ENCODE measurements at places on chromosomes 13 and 19.
A peak's percentile ranks its signal among the peaks of the same experiment; 100 is the strongest.

DNA sequence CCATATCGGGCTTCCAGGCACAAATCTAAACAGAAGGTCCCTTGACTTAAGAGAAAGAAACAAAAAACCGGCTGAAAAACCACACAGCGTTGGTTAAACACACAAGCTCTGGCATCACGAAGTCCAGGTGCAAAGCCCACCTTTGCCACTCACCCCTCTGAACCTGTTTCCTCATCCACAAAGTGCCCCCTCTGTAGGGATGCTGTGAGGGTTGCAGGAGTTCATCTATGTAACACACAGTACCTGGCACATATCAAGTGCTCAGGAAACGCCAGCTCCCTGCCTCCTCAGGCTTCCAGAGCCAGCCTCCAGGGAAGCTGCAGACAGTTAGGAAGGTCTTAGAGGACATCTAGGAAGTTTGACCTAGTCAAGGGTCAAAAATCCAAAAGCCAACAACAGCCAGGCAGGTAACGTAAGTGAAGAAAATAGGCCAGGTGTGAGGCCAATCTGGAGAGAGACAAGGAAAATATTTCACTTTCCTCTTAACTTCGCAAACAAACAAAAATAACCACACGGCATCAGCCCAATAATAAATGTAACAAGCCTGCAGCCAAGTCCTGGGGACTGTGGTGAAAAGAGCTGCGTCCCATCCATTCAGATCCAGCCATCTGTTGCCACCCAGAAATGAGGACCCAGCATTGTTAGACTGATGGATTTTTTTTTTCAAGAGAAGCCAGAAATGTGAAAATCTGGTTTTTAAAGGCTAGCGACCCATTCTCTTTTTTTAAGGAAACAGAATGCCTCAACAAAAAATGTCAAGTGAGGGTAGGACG, 10.0 kb downstream of the KDELR1 start:
- DNase-seq = no peak

DNA sequence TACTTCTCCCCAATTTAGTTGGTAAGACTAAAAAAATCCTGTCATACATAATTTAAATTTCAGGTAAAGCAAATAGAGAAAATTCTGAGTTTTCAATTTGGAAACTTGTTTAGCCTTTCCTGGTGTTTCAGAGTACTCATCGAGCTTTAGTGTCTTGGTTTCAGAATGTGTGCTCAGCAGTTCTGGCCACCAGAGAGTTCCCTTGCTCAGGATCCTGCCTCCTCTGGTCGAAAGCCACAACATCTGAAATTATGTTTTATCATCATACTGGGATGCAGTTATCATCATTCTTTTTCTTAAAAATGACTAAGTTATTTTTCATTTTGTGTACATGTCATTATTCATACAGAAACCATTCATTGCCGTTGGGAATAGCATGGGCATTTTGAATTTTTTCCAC, 263.2 kb upstream of the SPRY2 start:
- DNase-seq = no peak

DNA sequence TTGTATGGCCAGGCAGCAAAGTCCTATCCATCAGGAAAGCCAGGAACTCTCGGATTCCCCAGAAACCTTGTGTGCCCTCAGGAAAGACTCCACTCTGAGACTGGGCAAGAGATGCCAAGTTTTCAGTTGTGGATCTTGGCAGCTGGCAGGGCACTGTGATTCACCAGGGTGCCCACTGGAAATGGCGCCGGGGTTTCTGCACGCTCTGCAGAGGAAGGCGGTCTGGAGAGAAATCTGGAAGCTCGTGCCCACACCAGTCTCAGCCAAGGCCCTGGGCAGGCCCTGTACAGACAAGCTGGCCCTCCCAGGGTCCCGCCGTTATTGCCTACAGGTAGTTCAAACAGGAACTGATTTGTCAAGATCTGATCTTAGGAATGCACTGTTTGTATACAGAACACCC, 4.9 kb downstream of the NAPA start:
- DNase-seq = peak; percentile 86

- no peak for DNase-seq
These were observed 10.6 kb downstream of the SLC15A1 start for GRCh38 chr13:98741741-98742435.

DNA sequence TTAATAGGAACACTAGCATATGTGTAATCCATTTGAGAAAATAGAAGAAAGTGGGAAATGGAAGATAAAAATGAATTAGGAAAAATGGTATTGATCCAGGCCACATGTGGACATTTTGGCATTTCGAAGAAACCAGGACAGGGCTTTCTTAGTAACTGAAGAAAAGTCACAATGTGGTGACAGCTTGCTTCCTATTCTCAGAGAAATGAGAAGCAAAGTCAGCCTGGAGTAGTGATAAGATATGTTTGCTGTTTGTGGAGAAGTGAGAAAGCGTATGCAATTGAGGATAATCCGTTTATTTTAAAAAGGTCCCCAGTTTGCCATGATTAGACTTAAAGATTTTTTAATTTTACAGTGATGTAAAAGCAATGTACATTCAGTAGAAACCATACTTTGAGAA, 127.9 kb downstream of the SLITRK6 start:
- DNase-seq = no peak

DNA sequence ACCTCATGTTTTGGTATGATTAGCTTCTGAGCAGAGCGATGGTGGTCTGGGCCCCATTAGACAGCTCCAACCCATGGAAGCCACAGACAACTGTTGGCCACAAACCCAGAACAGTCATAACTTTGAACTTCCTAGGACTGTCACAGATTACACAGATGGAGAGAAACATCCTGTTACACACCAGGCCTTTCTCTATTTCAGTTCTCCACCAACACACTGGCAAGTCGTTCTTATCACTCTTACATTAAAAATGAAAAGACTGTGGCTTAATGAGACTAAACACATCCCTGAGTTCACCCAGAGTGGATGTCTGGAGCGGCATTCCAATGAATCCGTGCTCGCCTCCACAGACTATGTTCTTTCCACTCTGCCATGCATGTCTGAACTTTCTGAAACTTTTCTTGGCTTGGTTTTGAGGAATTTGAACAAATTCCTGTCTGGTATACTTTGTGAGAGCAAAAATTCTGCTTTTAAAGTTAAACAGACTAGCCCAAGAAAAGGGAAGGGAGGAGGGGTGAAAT, 109.1 kb downstream of the NALCN start:
- no peak for DNase-seq

DNA sequence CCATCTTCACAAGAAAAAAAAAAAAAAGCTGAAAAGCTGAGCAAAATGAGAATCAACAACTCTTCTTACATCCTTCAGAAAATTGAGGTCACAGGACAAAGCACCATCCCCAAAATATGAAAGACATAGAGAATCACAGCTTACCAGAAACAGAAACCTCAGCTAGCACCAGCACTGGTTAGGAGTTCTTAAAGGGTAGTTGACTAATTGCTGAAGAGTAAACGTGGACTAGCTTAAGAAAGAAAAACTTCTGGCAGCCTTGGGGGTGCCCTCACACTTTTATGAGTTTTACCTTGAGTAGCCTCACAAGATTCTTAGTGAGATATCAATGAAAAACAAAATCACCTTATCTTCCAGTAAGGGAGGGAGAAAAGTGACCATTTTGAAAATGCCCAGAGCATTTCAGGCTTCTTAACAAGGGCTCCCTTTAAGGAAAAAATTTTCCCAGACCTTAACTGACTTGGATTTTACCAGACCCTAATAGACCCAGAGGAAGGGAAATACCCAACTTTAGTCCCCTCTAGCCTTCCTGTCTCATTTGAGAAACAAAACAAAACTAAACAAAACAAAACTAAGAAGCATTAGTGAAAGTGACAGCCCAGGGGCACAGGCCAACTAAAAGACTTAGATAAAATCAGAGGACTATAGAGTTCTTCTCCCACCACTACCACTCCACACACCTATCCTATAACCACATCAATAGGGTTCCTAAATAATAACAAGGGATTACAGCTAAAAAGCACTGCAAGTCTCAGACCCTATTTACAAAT, 888.6 kb downstream of the DIAPH3 start:
- no peak for DNase-seq

DNA sequence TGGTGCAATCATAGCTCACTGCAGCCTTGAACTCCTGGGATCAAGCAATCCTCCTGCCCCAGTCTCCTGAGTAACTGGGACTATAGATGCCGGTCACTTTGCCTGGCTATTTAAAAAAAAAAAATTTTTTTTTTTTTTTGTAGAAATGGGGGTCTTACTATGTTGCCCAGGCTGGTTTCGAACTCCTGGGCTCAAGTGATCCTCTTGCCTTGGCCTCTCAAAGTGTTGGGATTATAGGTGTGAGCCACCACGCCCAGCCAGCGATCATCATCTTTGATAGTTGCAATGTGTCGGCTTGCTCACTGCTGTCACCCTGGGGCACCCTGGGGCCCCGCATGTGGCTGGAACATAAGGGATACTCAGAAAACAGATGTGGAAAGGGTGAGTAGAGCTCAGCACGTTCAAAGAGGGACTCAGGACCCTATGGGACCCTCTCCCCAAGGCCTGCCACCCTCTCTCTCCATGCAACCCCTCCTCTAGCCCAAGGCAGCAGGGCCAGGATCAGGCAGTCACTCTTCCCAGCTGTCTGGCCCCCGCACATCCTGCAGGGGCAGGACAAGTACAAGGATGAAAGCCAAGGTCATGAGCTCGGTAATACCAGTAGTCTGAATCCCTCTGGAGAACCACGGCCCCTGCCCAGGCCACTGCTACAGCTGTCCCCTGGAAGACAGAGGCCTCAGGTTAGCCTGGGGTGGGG, 6.5 kb upstream of the CCL25 start:
- DNase-seq = no peak

- no peak for DNase-seq
These were observed 27.7 kb downstream of the MEIS3 start for GRCh38 chr19:47391510-47392223.

GRCh38 chr19:50383001-50383851, 921 bp upstream of the POLD1 start:
- DNase-seq = no peak

- no peak for DNase-seq
These were observed 426.1 kb downstream of the EFNB2 start for GRCh38 chr13:106109391-106109791.

DNA sequence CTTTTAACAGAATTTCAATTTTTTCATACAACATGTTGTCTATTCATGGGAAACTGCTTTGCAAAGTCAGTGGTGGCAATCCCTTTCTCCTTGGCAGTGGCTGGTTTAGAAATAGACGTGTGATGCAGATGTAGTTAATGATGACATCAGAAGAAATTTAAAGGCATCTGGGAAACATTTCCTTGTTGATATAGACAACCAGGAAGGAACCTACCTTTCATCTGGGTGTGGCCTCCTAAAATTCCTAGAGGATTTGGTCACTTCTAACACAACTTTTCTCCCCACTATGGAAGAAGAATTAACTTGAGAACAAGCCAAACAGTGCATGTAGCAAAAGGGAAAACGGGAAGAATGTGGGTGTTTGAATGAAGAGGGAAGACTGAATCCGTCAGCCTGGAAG, 102.8 kb downstream of the EFNB2 start:
- no peak for DNase-seq

- DNase-seq = no peak
These were observed 59.2 kb downstream of the STK24 start for GRCh38 chr13:98517576-98518310.

Measured in coronary artery (tissue), 2 donors.